ENCODE measurements at places on chromosomes 4 and X.

DNA sequence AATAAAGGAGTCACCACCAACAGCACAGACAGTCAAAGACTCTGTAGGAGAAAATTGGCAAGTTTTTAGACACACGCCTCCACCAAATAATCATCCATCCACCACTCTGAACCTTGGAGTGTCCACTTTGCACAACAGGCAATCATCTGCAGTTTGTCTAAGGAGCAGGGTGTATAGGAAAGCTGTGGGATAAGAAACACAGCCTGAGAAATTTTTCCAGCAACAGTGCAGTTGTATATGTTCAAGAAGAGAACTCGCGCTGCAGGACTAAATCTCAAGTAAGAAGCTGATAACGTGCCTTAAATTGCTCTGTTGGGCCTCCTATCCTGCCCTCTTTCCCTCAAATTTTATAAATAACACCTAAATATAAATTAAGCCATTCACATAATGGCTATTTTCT lies 136.7 kb upstream of the PPARGC1A start:
- no peak for DNase-seq

GRCh38 chr4:168882650-168883233 lies 127.3 kb downstream of the CBR4 start:
- peak; percentile 51 for DNase-seq

DNA sequence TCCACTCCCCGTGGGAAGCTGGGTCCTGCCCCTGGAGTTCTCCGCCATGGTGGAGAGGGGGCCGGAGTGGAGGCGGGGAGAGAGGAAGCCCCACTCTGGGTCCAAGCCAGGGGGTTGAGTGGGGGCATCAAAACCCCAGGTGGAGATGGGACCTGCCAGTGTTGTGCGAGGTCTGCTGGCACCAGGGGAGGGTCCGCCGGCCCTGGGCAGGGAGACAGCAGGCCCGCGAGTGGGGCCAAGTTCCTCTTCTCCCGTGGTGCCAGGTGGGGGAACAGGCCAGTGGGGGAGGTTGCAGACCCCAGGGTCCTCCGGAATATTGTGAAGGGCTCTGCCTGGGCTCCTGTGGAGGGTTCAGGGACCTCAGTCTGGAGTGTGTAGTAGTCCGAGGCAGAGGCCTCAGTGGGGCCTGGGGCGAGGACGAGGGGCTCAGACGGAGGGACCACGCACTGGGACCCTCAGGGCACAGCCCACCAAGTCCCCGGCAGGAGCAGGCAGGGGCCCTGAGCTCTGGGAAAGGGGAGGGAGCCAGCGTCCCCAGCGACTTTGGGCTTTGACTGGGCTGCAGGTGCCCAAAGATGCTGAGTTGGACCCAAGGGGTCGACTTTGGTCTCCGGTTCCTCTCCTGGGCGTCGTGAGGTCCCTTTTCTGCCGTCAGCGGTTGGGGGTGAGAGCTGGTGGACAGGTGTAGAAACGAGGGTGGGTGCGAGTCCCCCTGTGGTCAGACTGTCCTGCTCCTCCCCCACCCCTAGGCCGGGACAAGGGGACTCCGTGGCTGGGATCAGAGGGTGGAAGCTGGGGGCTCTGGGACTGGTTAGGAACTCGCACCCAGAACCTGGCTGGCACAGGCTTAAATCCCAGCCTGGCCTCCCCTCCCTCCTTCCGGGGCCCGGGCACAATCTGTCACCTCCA lies 43.8 kb upstream of the NKX1-1 start:
- peak; percentile 41 for DNase-seq

GRCh38 chr4:61202638-61203435 lies 2.7 kb downstream of the ADGRL3 start:
- no peak for DNase-seq

DNA sequence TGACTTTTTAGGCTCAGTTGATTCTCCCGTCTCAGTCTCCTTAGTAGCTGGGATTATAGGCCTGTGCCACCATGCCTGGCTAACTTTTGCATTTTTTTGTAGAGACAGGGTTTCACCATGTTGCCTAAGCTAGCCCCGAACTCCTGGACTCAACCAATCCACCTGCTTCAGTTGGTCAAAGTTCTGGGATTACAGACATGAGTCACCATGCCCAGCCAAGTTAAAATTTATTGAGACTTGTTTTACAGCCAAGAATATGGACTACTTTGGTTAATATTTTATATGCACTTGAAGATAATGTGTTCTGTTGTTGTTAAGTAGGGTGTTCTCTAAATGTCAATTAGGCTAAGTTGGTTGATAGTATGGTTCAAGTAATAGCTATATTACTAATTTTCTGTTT lies 58.7 kb downstream of the CYTL1 start:
- DNase-seq: no peak

GRCh38 chr4:126860308-126860707 lies 772.4 kb upstream of the INTU start:
- no peak for DNase-seq

All from right cardiac atrium (tissue), 5 donors.